ENCODE measurements at places on chromosomes 1 and 21.
A peak's percentile ranks its signal among the peaks of the same experiment; 100 is the strongest.

DNA sequence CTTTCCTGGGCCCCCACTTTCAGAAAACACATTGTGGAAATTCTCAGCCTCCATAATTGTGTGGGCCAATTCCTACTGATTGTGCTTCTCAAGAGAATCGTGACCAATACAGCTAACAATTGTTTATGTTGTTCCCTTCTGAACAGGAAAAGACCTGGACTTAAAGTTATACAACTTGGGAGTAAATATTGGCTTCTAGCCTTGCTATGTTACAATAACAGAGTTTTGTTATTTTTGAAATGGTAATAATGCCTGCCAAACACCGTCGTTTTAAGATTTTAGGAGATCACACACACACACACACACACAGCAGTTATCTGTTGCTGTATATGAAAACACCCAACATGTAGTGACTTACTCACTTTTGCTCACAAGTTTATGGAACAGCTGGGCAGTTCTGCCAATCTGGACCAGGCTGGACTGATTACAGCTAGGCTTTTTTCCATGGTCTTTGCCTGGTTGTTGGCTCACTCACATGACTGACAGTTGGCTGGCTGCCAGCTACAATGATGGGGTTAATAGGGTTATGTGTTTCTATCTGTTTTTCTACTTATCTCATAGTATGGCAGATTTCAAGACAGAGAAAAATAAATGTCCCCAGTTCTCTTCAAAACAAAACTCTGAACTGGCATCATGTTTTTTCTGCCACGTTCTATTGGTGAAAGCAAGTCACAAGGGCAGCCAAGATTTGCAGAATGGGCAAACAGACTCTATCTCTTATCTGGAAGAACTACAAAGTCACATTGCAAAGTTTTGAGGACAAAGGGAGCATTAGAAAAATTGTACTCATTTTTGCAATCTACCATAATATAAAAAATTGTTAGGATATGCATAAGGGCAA is 447.5 kb downstream of the NEGR1 start:
- DNase-seq = peak; percentile 4

DNA sequence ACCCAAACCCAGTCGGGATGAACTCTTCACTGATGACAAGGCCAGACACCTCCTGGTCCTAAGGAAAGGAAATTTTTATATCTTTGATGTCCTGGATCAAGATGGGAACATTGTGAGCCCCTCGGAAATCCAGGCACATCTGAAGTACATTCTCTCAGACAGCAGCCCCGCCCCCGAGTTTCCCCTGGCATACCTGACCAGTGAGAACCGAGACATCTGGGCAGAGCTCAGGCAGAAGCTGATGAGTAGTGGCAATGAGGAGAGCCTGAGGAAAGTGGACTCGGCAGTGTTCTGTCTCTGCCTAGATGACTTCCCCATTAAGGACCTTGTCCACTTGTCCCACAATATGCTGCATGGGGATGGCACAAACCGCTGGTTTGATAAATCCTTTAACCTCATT is 10.1 kb downstream of the CZIB start:
- no peak for DNase-seq

DNA sequence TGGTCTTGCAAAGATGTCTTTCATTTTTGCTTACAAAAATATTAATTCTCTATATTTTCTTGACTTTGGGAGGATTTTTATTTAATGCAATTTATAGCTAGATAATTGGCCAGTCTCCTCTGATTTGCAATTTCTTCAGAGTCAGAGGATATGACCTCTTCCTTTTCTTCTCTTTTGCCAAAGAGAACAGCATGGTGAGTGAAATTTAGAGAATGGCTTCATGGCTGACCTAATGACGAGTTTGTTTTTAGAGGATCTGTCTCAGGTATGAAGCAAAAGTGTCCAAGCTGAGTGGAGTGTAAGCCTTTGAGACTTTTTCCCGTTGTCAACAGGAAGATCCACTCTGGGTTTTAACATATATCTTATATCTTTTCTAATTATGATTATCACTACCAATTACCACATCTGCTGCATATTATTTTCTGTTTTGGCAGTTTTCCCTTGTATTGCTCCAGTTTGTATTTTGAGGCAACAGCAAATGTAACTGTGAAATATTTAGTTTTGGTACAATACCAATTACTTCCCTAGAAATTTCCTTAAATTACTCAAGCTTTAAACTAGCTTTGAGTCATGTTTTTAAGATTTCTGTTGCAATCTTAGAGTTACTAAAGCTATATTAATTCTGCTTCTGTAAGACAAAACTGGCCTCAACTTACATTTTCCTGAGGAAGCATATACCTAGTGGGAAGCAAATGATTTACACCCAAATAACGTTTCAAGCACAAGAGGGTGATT is 332.8 kb upstream of the ZRANB2 start:
- no peak for DNase-seq

GRCh38 chr1:230077436-230078213 is 10.6 kb downstream of the GALNT2 start:
- DNase-seq = no peak

- no peak for DNase-seq
Measured at GRCh38 chr1:18429654-18430053, 51.1 kb upstream of the KLHDC7A start.

GRCh38 chr21:46189213-46189958 is 5.1 kb upstream of the SPATC1L start:
- DNase-seq = no peak

- no peak for DNase-seq
Measured at GRCh38 chr1:100734676-100735075, 15.1 kb downstream of the VCAM1 start.

DNA sequence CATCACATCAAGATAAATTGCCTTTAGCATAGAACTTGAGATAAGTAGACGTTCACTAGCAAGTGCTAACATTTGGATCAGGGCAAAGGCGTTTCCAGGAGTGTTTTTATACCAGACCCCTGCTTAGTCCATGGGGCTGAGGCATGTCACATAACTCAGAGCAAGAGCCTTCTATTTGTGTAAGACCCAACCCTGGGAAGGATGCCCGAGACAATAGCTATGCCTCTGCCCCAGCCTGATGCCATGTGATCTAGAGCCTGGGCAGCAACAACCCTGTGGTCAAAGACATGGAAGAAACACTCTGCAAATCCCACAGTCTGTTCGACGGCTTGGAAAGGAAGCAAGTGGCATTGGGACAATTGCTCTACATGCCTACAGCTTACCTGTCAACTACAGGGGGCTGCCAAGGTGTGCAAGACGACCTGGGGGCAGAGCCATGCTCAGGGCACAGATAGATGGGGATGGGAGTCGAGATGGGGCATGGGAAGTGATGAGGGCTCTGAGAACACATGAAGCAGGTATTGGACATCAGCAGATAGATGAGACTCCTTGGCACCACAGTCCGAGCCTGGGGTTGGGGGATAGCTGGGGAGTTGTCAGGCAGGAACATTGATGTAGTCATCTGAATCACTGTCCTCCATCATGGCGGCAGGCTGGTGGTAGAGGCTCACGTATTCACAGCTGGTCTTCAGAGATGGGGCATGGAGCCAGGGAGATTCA is 7.3 kb downstream of the IL24 start:
- DNase-seq = no peak

DNA sequence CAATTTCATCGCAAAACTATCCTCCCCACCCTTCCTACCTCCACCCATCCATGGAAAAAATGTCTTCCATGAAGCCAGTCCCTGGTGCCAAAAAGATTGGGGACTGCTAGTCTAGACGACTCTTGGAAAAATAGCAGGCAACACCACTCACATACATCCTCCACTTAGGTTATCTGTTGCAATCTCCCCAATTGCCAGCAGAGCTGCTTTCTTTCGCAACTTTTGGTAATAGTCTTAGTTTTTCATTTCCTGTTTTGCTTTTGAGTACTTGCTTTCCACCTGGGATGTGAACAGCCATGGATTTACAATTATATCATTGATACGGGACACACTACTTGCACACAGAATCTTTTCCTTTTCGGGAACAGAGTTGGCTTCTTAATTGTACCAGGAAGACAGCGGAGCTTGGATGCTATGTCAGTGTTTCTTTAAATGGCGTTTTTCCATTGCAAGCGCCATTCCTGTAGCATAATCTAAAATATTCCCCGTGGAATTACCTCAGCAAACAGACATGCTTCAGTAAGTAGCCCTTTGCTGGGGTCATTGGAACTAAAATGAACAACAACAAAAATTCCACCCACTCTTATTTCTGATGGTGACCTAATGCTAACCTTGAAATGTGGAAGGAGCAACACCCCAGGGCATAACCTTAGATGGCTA is 183.3 kb upstream of the ADGRL2 start:
- DNase-seq = no peak

GRCh38 chr1:72830606-72831390 is 548.5 kb upstream of the NEGR1 start:
- DNase-seq = no peak

DNA sequence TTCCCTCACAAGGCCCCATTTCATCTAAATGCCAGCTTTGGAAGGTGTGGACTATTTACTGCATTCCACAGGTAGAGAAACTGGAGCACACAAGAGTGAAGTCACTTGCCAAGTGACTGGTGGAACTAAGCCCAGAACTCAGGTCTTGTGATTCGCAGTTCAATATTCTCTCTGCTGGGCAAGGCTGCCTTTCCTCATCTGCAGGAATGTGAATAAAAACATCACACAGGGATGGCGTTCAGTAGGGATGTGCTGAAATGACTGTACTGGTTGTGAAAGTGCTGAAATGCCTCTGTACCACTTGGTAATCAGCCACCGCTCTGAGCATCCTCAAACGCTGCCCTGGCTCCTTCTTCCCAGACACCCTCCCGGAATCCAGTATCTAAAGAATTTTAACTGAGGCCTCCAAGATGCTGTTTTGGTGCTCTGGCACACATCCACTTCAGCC is 145.6 kb downstream of the HIVEP3 start:
- peak; percentile 68 for DNase-seq

DNA sequence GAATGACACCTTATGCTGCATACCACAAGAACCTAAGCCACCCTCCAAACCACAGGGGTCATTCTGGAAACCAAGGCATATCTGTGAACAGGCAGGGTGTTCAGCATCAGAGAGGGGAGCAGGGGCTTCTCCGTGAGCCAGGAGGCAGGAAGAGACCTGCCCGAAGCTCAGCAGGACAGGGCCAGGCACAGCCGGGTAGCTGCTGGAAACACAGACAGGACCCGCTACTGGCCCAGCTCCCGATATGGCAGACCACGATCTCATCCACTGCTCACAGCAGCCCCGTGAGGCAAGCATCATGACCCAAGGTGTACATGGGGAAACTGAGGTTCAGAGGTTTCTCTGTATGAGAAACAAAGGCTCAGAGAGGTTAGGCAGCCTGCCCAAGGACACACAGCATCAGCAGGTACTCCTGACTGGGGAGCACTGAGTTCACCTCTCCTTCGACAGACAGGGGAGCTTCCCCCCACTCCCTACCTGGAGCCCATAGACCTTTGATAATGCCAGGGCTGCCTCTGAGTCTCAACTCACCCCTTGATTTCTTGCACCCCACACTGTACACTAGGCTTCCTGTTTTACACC is 317.7 kb downstream of the MATN1 start:
- no peak for DNase-seq

DNA sequence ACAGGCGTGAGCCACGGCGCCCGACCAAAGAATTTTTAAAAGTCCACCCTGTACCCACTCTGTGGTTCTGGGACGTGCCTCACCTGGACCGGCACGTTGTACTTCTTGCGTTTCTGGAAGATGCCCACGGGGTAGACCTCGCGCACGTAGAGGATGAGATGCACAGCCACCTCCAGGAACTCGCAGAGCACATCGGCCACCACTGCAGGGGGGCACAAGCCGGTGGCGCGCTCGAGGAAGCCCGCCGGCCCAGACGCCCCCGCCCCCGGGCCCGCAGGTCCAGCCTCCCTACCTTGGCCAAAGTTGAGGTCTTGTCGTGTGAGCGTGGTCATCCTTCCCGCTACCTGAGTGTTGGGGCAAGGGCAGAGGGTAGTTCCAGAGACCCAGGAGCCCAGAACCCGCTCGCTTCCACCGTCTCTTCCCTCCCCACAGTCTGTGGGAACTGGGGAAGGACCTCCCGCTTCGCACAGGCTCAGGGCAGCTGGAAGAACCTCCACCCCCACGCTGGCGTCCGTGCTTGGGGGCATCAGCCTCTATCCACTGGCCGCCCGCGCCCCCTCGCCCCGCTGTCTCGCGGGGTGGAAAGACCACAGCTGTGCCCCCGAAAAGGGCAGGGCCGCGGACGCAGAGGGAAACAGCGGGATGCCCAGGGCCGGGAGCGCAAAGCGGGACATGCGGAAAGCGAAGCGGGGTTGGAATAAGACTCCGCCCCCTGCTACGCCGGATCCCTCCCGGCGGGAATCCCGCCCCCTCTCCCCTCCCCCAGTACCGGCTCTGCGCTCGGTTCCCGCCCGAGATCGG is 478 bp downstream of the MAD2L2 start:
- no peak for DNase-seq

DNA sequence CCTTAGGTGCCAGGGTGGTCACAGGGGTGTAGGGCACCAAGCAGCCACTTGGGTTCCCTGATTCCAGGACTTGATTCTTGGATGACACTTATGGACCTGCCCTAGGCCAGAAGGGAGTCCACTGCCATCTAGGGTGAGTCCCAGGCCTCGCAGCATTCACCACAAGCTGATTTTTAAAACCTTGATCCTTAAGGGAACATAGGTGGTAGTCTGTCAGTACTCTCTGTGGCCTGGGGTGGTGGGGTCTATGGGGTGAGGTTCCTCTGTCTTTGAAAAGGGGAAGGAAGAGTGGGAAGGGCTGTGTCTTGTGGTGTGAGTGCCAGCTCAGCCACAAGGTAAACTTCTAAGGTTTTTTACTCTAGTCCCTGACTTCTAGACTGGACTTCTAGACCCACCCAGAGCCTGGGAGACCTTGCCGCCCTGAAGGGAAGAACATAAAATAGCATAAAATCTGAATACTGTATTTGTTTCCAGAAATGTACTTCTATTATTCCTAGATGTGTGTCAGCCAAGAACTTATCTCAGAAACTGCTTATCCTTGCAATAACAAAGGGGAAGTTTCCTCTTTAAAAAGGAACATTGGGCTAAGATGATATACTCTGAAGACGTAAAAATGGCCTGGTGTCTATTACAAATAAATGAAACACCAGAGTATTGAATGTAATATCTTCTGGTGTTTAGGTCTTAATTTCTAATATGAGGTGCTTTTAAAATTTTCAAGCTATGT is 757.3 kb downstream of the LTN1 start:
- DNase-seq = no peak

DNA sequence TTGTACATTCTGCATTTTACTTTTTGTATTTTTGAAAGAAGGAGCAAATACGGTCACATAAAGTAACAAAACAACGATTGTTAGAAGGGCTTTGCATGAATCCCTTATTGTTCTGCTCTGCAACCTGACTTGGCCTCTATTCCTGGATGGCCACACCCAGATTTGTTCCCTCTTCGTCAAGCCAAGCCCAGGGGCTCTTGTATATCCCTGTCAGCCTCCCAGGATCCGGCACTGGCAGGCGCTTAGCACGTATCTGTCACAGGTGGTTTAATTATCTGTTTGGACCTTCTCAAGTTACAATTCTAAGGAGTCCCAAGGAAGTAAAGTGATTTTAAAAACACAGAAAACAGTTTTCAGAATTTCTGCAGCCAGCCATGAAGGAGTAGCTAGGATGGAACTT is 28.0 kb downstream of the CRYAA start:
- no peak for DNase-seq

GRCh38 chr1:3746830-3747521 is 5.3 kb upstream of the CCDC27 start:
- DNase-seq = peak; percentile 40

GRCh38 chr1:48048980-48049379 is 51.8 kb upstream of the TRABD2B start:
- no peak for DNase-seq

GRCh38 chr21:42645211-42646075 is 8.0 kb upstream of the PDE9A start:
- no peak for DNase-seq

Data from fibroblast of the conjunctiva (primary cell).